NT2/D1 (cell line): ENCODE measurements at places on chromosomes 5 and 9.

- DNase-seq = peak; percentile 74
These were observed 27.9 kb upstream of the GOLM1 start for GRCh38 chr9:86126998-86127972.

- DNase-seq = no peak
These were observed 63.6 kb upstream of the IL12B start for GRCh38 chr5:159393854-159394274.

DNA sequence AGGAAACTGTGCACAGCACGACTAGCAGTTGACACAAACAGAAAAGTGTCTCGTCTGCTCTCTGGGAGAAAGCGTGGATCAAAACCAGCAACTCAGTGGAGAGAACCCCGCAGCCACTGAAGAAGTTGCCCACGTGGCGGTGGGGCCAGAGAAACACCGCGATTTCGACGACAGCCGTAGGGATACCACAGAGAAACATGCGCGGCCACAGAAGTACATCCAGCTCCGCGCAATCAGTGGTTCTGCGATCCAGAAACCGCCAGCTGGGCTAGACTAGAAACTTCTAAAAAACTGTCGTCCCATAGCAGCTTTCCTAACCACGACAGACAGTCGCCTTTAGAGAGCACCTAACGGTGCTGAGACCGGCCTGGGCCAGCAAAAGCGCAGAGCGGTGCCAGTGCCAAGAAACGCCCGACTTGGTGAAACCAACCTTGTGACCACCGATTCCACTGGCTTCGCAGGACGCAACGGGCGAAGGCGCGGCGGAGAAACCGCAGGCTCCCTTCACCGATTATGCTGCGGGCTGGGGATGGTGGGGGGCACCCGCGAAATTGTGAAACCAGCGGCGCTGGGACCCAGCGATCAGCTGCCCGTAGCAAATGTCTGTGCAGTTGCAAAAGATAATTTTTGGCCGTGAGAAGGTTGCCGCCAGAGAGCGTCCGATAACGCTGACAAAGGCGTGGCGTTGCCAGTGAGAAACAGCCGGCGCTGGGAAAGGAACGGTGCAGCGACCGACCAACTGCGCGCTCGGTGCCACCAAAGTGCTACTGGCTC is 2.7 kb upstream of the ANXA2R start:
- DNase-seq = no peak

DNA sequence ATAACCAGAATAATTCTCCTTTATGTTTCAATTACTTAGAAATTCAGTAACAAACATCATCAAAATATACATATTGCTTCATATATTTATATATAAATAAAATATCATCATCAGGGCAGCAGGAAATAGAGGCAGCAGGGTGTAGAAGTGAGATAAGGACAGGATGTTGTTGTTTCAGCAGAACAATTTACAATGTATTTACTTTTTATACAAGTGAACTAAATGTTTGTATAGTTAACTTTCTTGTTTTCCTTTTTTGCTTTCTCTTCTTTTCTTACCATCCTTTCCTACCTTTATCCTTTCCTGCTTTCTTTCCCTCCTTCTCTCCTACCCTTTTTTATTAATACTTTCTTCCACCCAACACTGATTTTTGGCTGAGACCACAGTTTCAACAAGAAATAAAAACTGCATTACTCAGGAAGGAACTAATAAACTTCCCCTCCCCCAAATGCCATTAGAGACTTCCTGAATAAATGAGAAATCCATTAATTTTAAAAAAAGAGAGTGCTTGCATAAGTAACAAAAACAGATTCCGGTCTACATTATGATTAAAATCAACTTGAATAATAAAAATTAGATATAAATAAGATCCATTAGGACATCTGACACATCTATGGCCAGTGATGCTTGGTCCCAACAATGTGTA is 159.8 kb upstream of the ACOT12 start:
- DNase-seq = no peak

DNA sequence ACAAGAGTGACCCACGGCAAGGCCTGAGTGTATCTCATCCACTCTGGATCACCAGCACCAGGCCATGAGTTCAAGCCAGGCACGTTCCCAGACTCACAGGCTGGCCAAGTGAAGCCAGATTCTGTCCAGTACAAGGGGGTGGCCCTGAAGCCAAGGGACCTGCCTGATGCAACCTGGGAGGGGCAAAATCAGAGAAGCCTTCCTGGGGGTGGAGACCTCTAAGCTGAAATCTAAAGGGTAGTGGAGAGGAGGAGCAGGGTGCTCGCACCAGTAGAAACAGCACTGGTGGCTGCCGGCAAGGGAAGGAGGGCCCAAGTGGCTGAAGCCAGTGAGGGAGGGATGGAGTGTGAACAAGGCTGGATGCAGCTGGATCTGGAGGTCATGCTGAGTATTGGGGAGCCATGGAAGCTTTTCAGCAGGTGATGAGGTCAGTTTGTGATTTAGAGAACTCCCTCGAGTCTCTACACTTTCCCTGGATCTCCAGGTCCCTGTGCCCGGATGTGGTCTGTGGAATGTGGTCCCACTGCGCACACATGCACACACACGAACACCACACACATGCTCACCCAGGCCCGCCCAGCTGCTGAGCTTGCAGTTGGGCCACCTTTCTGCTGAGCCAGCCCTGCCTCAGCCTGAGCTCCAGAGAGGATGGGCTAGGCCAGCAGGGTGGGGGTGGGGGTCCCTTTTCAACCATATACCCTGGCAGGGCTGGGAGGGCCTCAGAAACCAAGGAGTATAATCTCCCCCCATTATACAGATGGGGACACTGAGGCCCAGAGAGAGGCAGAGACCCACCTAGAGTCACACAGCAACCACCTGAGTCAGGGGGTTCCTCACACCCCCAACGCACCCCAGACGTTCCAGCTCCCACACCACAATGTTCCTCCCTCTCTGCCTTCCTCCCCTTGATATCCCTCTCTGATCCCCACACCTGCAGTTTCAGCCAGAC is 1.6 kb downstream of the PIP5KL1 start:
- DNase-seq = no peak

DNA sequence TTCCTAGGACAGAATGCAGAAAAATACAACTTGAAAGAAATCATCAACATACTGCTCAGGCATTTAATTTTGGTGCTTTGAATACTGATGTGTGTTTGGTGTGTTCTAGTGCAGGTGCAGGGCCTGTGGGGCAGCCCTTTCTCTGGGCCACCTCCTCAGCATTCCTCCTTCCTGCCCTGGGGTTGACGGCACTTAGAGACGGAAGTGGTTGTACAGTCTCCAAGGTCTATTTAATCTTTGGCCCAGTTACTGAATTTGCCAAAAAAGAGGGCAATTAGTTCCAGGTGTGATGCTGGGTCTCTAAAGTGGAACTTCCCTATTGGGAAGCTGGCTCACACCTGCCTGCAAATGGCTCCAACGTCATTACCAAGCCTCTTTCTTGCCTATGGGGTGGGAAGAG is 269.0 kb downstream of the SH3GL2 start:
- no peak for DNase-seq

DNA sequence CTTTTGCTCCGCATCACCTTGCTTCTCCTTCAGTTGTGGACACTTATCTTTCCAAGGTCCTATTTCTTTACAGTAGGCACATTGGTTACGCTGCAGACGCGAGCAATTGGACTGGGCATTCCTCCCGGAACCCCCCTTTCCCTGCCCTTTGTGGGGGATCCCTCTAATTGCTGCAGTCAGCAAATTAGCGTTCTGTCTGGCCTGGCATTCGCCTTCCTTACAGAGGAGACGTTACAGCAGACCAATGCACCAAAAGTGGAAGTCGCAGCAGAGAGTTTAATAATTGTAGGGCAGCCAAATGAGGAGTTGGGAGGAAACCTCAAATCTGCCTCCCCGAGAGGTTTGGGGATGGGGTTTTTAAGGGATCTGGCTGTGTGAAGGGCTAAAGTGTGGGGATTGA is 5.3 kb upstream of the ZNF354C start:
- no peak for DNase-seq

DNA sequence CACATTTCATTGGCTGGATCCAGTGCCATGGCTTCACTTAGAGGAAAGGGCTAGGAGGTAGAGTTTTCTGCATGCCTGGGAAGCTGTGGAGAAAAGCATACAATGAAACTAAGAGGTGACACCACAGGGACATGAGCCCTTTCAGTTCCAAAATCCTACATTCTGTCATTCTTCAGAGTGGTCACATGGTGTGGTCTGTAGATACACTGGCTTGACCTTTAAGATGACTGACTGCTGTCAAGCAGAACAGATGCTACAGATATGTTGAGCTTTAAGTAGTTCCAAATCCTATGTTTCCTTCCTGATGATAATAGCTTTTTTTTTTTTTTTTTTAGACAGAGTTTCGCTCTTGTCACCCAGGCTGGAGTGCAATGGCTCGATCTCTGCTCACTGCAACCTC is 26.2 kb downstream of the DMRT3 start:
- DNase-seq = no peak

DNA sequence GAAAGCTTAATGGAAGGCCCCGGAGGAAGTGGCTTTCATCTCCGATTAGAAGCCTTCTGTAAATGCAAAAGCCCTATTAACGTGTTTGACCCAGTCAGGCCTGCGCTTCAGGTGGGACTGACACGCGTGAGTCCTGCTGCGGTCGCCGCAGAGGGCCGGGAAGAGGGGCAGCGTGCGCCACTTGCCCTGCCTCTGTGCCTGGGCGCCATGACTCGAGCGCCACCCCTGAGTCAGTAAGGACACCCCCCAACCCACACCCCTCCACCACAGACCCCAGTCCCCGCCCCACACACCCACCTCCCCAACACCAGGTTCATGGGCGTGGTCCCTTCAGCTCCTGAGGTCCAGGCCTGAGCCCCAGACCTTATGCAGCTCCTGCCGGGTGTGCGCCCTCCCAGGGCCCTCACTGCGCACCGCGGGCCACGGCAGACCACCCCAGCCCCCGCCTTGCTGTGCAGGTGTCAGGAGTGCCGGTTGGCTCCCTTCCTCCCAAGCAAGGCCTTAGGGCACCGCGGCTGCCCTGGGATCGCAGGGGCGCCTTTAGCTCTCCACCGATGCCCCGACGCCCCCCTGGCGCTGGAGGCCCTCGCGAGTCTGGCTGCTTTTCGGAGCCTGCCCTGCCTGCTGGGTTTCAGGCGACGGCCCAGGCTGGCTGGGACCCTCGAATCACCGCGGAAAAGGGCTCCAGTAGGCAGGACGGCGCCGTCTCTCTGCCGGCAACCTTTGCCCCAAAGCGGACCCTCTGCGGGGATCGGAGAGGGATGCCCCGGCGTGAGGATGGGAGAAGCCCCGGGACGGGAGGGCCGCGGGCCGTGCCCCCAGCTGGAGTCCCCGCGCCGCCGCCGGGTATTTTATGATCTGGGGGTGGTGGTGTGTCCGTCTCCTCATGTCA is 625 bp upstream of the OLFM1 start:
- no peak for DNase-seq

- DNase-seq = no peak
These were observed 33.0 kb downstream of the PPARGC1B start for GRCh38 chr5:149762958-149763630.

DNA sequence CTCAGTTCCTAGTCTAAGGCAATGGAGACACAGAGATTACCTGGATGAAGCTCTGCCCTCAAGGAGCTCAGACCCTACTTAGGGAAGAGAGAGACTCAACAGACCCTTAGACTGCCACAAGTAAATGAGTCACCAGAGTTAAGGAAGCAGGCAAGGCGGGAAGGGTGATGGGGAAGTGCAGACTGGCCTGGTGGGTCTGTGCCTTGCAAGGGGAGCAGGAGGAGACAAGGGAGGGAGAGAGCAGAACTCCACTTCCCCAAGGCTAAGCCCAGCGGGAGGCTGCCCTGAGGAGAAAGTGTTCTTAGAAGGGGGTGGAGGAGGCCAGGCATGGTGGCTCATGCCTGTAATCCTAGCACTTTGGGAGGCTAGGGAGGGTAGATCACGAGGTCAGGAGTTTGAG is 83.7 kb downstream of the HRH2 start:
- DNase-seq = no peak

DNA sequence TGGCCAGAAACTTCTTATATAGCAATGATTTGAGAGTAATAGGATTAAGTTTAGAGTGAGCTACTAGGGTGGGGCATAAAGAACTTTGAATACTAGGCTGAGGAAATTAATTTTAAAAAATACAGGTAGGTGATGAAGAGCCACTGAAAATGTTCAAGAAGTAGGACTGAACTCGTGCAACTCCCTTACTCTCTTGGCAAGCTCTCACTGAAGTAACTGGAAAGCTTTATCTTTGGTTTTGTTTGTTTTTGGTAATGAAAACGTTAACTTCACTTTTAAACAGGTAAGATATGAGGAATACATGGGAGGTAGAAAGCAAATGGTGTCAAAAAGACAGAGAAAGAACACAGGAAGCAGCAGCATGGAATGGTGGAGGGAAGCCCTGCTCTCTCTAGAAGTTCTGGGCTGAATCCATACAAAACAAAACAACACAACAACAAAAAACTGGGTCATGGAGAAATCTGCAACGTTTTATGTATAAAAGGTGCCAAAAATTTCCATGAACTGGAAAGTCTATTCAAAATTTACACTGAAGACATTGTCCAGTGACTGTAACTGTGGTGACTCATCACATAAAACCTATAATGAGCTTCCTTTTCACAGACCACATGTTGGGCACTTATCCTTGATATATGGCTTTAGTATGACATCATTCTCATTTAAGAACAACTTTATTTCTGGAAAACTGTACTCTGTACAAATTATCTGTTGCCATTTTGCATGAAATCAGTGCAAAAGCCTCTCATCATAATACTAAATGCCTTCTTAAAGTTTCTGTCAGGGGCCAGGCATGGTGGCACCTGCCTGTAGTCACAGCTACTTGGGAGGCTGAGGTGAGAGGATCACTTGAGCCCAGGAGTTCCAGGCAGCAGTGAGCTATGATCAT is 91.2 kb upstream of the CHD1 start:
- no peak for DNase-seq

GRCh38 chr5:150026682-150027172 is 26.2 kb downstream of the HMGXB3 start:
- DNase-seq = no peak

DNA sequence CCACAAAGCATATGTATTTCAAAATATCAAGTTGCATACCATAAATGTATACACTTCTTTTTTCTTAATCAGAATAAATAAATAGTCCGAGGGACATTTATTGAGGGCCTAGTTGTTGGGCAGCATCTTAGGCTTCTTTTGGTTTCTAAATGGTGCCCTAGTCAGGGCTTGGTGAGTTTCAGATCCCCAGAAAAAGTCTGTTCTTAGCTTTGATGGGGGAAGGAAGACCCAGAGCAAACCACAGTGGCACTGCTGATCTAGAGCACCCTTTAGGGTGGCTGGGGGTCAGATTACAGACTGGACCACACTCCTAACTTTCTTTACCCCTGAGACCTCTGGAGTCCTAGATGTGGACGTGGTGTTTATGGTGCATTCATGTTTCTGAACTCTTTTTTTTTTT is 97.8 kb downstream of the C9orf152 start:
- no peak for DNase-seq

- no peak for DNase-seq
These were observed 80.0 kb downstream of the CAMSAP1 start for GRCh38 chr9:135827301-135827700.

GRCh38 chr9:14421291-14421690 is 107.3 kb upstream of the NFIB start:
- no peak for DNase-seq

- no peak for DNase-seq
These were observed 185.6 kb downstream of the EFNA5 start for GRCh38 chr5:107485184-107485583.

GRCh38 chr9:77488439-77489126 is 159.5 kb downstream of the GNA14 start:
- DNase-seq = peak; percentile 27

- no peak for DNase-seq
These were observed 2.1 kb downstream of the S1PR3 start for GRCh38 chr9:88993327-88993726.

- no peak for DNase-seq
These were observed 82.2 kb downstream of the CACNA1B start for GRCh38 chr9:137959641-137960411.
